A549 treated with AZD2906 at 1 μM for 4 hours (cell line): ENCODE measurements at places on chromosomes 12 and 14. TPM values are rescaled to one million over a fixed set of nuclear protein-coding genes. Genes with fewer than 3 reads are reported as not detected.

Gene PTPRQ
- total RNA-seq: 0.01 to 0.03 TPM (median 0.02 TPM) in 4 of 5 replicates, not detected in the other

Gene TDRD9
- 0.18 to 0.57 TPM (median 0.49 TPM) in 5 replicates for total RNA-seq

Gene ARHGEF25
- 4.2 to 5.6 TPM (median 5.4 TPM) in 5 replicates for total RNA-seq

Gene CEBPE
- total RNA-seq: 0.06 TPM in 1 of 5 replicates, not detected in the others

Gene FBLN5
- total RNA-seq: 5.5 to 7.3 TPM (median 5.9 TPM) in 5 replicates

Gene TAS2R43
- not detected in 5 replicates for total RNA-seq

Gene TAC3
- 0.16 to 0.26 TPM (median 0.21 TPM) in 3 of 5 replicates, not detected in the others for total RNA-seq

Gene EPYC
- not detected in 5 replicates for total RNA-seq

Gene TAS2R50
- not detected in 5 replicates for total RNA-seq

Gene SLC6A15
- total RNA-seq: 3.6 to 4.7 TPM (median 4.0 TPM) in 5 replicates

Gene CACNA2D4
- total RNA-seq: 0.06 TPM in 1 of 5 replicates, not detected in the others

Gene RNF212B
- not detected in 5 replicates for total RNA-seq

Gene SCN8A
- total RNA-seq: 1.1 to 1.8 TPM (median 1.6 TPM) in 5 replicates

Gene LMNTD1
- total RNA-seq: not detected in 5 replicates

Gene TSHR
- total RNA-seq: not detected in 5 replicates

Gene NKX2-1
- total RNA-seq: 0.03 to 0.07 TPM (median 0.06 TPM) in 4 of 5 replicates, not detected in the other

Gene TEAD4
- total RNA-seq: 40.6 to 50.6 TPM (median 48.4 TPM) in 5 replicates

Gene ZNF891
- 0.23 to 0.35 TPM (median 0.32 TPM) in 5 replicates for total RNA-seq

Gene TAMALIN
- 0.60 to 1.1 TPM (median 0.95 TPM) in 5 replicates for total RNA-seq

Gene DIO2
- 1.5 to 2.5 TPM (median 1.7 TPM) in 5 replicates for total RNA-seq

Gene FAM181A
- not detected in 5 replicates for total RNA-seq

Gene HRK
- total RNA-seq: 1.4 to 2.1 TPM (median 1.8 TPM) in 5 replicates

Gene TAS2R13
- 0.03 TPM in 1 of 5 replicates, not detected in the others for total RNA-seq

Gene PMEL
- total RNA-seq: 0.70 to 1.5 TPM (median 1.1 TPM) in 5 replicates

Gene LRRC43
- 0.10 to 0.25 TPM (median 0.17 TPM) in 4 of 5 replicates, not detected in the other for total RNA-seq

Gene IRAK3
- total RNA-seq: 1.0 to 1.6 TPM (median 1.4 TPM) in 5 replicates

Gene DCP1B
- 7.0 to 8.2 TPM (median 7.6 TPM) in 5 replicates for total RNA-seq

Gene RASSF9
- 0.90 to 1.4 TPM (median 1.2 TPM) in 5 replicates for total RNA-seq

Gene TMEM119
- 0.03 to 0.21 TPM (median 0.09 TPM) in 3 of 5 replicates, not detected in the others for total RNA-seq

Gene FOXA1
- 4.3 to 6.4 TPM (median 5.8 TPM) in 5 replicates for total RNA-seq

Gene NRL
- 0.74 to 1.1 TPM (median 0.98 TPM) in 5 replicates for total RNA-seq

Gene RNASE3
- total RNA-seq: not detected in 5 replicates

Gene CDKL1
- total RNA-seq: 4.8 to 18.4 TPM (median 7.5 TPM) in 5 replicates

Gene CACNB3
- 23.8 to 38.2 TPM (median 31.2 TPM) in 5 replicates for total RNA-seq

Gene EXOC3L4
- 0.60 to 2.3 TPM (median 1.7 TPM) in 5 replicates for total RNA-seq

Gene C12orf57
- 261 to 320 TPM (median 303 TPM) in 5 replicates for total RNA-seq

Gene OLR1
- 0.71 to 1.4 TPM (median 1.3 TPM) in 5 replicates for total RNA-seq

Gene AACS
- 20.1 to 20.9 TPM (median 20.6 TPM) in 5 replicates for total RNA-seq
